COR-L47 (cell line): ENCODE measurements at places on chromosomes 6 and 20.
A peak's percentile ranks its signal among the peaks of the same experiment; 100 is the strongest.

- DNase-seq: no peak
Observed at GRCh38 chr6:100447081-100447899, 17.4 kb downstream of the SIM1 start.

DNA sequence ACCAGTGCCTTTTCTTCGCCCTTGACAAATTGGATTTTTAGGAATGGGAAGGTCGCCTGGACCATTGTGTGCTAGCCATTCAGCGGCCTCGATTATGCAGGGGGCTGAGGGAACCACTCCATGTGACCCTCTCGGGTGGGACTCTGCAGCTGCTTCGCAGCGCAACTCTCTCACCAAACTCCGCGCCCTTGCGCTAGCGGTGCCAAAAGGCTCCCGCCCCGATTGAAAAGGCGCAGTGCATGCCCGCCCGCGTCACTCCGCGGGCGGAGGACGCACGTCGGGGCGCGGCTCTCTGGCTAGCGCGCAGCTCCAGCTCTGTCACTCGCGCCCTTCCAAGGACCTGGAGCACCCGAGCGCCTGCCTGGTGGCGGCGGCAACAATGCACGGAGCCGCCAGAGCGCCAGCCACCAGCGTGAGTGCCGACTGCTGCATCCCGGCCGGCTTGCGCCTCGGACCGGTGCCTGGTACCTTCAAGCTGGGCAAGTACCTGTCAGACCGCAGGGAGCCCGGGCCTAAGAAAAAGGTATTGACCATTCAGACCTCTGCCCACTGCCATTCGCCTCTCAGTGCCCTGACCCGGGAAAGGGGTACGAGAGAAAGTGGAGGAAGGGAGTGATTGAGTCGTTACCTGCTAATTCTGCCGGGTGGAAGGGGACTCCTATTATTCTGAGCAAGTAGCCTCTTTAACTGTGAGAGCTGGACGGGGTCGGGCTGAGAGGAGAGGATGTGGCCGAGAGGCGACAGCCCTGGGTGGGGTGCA lies at the start of gene PRDM13:
Gene PRDM13 (plus strand): TSS at position 178 of the 760 bp plus-strand sequence. CDS start 202 bp downstream, at position 380.
- no peak for DNase-seq

- DNase-seq: no peak
Observed at GRCh38 chr6:52335576-52335975, 26.4 kb upstream of the PAQR8 start.

- no peak for DNase-seq
Observed at GRCh38 chr6:108877046-108877751, 29.0 kb downstream of the ARMC2 start.

GRCh38 chr6:139699911-139700310 lies 325.5 kb upstream of the CITED2 start:
- no peak for DNase-seq

- DNase-seq: no peak
Observed at GRCh38 chr20:24027229-24027628, 38.6 kb upstream of the GGTLC1 start.

DNA sequence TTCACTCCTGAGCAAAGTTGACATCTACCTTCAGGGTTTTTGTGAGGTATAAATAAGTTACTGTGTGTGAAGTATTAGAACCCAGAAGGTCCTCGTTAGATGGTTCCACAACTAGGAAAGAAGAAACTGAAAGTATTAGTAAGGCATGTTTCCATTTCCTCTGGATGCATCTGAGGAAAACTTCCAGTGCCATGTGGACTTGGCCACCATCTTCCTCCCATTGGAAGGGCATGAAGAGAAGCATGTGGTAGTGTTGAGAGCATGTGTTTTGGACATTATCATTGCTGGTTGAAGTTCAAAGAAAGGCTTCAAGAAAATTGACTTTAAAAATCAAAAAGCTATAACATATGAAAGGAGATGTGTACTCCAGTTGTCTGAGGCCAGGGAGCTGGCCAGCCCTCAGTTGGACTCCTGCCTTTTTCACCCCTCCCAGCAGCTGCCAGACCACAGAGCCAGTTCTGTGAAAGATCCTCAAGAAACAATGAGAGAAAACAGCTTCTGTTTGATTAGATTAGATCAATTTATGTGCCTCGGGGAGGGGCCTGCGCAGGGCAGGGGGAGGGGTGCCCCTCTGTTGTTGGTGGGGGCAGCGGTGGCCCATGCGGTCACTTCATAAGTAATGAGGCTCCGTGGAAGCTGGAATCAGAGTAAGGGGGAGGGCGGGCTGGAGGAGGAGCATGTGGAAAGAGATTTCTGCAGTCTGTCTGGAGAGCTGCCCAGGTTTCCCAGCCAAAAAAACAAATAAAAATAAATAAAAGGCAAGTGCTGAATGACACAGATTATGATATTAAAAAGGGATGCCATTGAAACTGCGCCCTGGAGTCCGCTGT lies 154.0 kb downstream of the JARID2 start:
- DNase-seq: peak; percentile 69

DNA sequence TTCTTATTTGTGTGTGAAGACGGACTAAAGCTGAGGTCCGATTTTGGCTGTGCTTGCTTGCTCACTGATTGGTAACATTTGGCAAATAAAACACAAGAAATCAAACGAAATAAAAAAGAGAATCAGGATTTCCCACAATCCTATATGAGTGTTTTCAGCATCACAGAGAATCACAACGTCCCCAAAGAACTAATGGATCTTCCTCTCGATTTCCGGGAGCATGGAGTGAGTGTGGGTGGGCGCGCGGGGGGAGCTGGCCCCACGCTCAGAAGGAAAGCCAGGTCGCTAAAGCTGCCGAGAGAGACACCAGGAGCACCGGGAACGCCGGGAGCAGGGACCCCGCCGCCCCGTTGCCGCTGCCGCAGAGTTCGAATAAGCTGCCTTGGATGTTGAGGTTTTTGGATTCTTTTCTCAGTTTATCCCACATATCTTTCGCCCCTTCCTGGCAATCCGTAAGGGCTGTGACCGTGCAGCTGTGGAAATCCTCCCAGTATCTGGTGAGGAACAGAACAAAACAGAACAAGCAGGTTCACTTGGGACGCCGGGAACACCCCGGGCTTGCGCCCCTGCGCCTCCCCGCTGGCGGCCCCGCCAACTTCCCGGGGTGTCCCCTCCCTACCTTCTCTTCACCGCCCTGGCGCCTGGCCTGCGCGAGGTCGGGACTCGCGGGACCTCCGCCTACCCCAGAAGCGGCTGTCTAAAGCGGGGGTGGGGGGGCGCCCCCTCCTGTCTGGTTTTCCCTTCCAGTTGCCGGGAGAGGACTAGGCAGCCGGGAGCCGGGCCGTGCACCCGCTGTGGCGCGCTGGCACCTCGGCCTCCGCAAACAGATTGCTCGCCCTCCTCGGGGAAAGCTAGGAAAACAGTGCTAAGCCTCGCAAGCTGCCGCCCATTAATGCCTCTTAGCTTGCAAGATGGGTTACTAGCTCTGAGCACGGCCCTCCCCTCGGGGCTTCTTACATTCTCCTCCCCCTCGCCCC lies 7.7 kb downstream of the NRN1 start:
- DNase-seq: no peak

DNA sequence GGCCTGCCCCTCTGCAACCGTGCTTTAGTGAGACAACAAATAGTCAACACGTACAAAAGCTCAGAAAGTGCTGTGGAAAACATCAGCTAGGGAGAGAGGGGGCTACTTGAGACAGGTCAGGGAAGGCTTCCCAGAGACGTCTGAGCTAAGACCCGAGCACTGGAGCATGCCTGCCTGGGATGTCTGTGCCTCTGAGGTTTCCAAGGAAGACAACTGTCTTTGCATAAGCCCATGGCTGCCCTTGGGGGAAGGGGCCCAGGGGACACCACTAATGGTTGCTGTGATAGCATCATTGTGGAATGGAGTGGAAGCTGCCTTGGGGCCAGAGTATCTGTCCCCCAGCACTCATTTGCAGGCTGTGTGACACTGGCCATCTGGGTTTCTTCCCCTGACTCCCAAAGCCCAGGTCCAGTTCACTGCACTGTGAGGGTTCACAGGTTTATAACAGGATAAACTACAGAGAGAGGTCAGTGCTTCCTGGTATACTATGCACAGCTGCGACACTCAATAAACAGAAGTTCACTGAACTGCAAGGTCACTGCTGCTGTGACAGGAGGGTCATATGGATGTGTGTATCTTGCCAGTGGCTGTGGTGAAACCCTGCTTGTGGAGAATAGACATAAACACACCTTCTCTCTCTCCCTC lies 1.5 kb upstream of the ARFGEF2 start:
- DNase-seq: no peak

DNA sequence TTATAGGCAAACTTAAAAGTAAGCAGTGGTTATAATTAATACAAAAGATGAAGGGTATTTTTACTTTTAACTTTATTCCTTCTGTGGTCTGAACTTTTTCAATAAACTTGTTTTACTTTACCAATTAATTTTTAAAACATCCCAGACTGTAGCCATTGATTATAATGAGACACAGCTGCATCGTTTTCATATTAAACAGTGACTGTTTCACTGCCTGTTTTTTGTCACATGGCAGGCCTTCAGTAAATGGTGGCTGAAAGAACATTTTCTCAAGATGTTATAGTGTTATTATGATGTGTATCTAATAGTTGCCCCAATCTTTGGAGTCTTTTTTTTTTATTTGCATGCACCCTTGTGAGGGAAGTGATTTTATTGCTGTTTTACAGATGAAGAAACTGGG lies 95.1 kb downstream of the PLCB4 start:
- no peak for DNase-seq

GRCh38 chr20:48728042-48728825 lies 99.6 kb downstream of the PREX1 start:
- no peak for DNase-seq

GRCh38 chr6:93183531-93183972 lies 235.8 kb downstream of the EPHA7 start:
- DNase-seq: no peak

- no peak for DNase-seq
Observed at GRCh38 chr20:23583526-23583925, 15.2 kb upstream of the CST9L start.

DNA sequence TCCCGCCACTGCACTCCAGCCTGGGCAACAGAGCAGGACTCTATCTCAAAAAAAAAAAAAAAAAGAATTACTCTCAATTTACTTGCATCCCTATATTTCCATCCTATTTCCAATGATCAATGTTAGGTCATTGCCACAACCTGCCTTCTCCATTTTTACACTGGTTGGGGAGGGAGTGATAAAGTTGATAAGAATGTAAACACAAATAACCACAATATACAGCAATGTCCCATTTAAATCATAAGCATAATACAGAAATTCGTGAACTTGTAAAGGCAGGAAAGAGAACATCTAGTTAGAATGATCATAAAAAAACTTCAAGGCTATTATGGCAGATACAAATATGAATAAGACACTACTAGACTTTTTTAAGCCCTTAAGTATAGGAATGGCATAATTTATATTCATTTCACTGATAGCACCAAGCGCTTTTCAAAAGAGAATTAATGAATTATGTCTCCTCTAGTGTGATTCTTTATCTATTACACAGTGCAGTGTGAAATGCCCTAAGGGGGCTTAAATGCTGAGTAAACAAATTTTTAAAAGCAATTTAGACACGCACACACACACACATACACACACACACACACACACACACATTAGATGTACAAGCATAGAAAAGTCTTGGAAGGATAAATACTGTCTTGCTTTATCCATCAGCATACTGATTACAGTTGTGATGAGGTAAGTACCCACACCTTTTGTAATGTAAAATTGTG lies 33.5 kb upstream of the RAB23 start:
- no peak for DNase-seq

DNA sequence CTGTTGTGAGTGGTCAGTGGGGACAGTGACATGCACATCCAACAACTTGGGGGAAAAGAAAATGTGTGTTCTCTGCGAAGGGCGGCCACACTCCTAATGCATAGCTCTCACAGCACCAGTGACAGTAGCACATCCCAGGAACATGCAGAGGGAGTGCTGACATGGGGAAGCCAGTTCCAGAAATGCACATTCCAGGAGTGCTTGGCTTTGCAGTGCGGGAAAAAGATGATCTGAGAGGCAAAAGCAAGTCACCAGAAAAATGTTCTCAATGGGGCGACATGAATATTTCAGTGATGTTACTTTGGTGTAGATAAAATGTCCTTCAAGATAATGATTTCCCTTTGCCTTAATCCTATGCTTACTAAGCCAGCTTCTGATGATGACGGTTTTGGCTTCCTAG lies 42.9 kb upstream of the PDE10A start:
- DNase-seq: no peak

DNA sequence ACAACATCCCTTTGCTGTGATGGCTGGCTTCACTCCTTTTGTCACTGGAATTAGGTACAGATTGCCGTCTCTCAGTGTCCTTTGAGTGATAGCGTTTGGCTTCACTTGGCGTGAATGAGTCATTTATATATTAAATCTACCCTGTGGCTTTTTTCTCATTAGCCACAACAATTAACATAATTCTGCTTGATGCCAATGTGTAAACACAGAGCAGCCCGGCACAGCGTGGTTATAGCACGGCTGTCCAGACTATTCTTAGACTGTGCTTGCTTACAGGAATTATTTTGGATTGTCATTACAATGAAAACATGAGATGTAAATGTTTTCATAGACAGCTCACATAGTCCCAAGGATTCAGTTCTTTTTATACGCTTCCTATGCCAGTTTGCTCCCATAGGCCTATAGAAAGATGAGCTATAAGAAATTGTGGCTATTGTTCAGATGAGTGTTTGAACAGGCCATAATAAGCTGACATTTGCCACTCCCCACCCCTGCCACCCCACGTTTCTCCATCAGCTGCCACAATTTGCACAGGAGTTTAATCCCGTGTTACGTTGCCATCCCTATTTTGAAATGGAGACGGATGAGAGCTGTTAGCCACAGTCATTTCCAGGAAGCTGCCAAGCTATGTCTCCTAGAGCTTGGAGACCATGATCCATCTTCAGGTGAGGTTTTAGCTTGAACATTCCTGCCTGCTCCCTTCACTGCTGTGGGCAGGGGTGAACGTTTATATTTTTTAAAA lies 65.9 kb downstream of the PPP1R14C start:
- peak; percentile 76 for DNase-seq

GRCh38 chr20:3275966-3276679 lies 37.1 kb upstream of the SLC4A11 start:
- DNase-seq: no peak

DNA sequence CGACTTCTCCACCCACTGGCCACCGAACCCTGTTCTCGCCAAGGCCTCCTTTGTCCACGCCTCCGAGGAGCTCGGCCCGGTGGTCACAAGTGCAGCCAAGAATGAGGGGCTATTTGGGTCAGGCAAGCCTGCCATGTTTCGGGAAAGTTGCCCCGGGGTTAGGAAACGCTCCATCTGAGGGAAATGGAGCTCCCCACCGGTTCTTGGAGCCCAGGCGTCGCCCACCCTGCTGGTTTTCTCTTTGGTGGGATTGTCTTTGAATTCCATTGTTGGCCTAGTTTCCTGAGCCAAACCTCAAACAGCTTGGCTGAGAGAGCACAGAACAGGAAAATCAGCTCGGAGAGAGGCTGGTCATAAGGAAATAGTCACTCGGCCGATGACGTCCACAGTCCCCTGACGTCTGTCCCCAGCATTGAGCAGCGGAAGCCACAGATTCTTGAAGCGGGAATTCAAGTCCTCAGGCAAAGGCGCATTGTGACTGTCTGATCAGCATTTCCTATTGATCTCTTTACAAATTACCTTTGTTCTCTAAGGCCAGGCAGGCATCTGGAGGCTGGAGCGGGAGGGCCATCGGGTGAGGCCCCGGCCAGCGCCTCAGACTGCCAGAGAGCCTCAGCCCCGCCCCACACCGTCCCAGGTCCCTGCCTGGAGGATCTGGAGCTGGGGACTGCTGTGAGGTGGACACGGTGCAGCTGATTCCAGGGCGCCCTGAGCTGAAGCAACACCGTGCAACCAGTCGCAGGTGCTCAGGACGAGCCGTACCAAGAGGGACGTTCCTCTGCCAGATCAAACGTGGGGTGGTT lies 138.6 kb downstream of the DLL1 start:
- DNase-seq: no peak

GRCh38 chr6:40599555-40599954 lies 12.4 kb upstream of the LRFN2 start:
- DNase-seq: no peak
